ENCODE measurements at places on chromosomes 13 and 19.

DNA sequence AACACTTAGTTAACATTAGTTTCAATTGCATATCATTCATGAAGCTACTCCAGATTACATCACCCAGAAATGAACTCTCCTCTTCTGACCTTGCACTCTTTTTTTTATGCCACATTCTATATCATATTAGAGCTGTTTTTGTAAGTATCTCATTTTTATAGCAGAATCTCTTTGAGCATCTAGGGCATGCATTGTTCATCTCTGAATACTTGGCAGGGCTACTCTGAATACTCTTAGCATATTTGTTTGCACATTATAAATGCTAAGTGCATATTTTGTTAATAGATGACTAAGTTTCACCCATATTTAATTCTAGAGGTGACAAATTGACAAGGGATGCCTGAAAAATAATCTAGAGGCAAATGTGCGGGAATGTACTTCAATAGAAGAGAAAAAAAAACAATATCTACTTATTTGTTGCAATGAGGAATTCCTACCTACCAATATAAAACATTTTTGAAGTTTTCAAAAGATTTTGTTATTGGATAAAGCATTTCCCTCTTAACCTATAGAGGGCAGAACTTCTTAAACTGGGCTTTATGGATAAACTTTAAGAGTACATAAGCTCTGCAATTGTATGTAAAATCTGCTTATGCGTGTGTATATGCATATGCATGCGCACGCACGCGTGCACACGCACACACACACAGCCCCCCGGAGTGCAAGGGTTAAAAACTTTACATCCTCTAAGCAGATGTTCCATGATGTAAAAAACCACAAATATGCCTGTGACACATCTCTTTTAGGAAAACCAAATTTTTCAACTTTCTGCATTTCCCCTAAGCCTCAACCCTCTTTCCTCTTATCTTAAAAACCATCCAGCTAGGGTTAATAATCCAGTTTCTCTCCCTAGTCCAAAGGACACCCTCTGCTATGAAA lies 73.0 kb upstream of the OXGR1 start:
- DNase-seq: no peak

GRCh38 chr13:112270951-112271350 lies 105.2 kb upstream of the SPACA7 start:
- no peak for DNase-seq

- DNase-seq: no peak
Measured at GRCh38 chr13:39955560-39955959, 300.1 kb downstream of the COG6 start.

- no peak for DNase-seq
Measured at GRCh38 chr13:73825143-73825542, 309.1 kb downstream of the KLF12 start.

GRCh38 chr13:49409008-49409407 lies 34.9 kb downstream of the CAB39L start:
- DNase-seq: no peak

DNA sequence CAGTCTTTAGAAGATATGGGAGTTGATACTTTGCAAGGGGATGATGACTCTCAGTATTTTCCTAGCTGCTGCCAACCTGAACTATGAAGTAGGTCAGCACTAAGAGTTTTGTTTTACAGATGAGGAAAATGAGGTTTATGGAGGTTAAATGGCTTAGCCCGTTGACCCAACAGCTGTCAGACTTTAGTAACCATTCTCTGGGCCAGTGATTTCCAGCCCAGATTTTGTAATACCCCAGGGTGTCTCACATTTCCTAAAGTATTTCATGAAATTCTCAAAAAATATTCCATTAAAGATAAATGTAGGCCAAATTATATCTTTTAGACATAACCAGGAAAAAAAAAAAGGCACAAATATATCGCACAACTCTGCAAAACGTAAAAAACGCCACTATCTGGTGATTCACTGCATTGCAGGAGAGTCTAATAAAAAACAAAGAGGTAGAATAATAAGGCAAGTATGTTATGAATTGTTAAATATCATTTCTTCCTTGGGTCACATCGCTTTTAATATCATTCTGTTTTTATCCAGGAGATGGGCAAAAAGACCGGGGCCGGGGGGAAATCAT lies 112.5 kb downstream of the DACH1 start:
- no peak for DNase-seq

DNA sequence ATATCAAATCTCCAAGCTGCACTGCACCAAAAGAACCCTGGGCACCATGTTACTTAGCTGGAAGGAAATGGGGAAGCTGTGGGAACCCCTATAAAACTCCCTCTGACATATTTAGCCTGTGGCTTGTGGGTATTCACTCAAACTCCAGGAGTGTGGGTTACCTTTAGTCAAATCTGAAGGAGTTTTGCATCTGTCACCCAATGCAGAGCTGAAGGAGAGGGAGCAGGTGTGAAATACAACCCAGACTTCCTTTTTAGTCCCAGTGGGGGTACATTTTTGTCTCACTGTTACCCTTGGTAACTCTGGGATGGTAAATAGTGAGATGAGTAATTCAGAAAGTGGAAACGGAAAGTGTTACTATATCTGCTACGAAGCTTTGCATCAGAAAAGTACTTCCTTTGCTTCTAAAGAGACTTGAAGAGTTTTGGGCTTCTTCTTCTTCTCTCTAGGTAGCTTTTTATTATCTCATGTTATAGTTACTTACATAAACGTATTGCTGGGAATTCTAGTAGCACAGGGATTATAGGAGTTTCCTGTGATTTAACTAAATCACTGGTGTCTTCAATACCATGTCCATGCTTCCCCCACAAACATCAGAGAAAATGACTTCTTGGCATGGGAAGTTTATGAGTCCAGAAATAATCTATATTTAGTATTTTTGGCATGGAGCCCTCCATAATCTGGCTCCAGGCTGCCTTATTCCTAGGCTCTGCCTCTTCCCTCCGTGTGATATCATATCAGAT lies 105.9 kb downstream of the AKAP11 start:
- no peak for DNase-seq

- peak; percentile 80 for DNase-seq
Measured at GRCh38 chr19:50330365-50331078, 1.3 kb upstream of the KCNC3 start.

DNA sequence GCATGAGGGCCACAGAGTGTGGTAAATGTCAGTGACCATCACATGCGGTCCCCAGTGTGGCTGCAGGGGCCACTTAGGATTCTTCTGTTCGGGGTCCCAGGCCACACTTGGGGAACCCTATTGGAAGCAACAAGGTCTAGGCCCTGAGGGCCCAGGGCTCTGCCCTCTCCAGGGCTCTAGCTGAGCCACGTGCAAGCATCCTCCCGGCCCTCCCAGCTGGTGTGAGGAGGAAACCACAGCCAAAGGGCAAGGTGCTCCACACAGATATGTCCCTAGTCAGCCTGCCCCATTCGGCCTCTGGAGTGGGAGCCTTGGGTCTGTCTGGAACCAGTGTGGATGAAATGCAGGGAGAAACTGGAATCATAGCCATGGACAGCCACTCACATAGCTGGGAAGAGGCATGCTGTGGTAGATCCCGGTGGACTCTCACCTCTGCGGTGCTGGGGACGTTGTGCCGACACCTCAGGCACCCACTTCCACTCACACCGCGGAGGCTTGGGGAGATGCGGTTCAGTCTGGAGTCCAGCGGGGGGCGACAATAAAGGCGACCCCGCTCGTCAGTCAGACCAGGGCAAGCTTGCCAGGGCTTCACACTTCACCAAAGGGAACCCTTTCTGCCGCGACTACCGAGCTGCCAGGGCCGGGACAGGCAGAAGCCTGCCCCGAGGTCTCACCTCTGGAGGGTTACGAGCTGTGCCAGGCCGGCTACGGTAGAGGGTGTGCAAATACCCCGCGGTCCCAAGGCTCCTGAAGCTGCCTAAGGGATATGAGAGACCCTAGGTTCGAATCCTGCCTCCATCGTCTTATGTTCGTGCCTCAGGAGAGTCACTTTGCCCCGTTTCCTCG lies 4.3 kb upstream of the ZNF497 start:
- no peak for DNase-seq

GRCh38 chr19:50838239-50838638 lies 4.9 kb upstream of the KLK15 start:
- no peak for DNase-seq

- no peak for DNase-seq
Measured at GRCh38 chr13:44619651-44620050, 43.5 kb upstream of the TSC22D1 start.

DNA sequence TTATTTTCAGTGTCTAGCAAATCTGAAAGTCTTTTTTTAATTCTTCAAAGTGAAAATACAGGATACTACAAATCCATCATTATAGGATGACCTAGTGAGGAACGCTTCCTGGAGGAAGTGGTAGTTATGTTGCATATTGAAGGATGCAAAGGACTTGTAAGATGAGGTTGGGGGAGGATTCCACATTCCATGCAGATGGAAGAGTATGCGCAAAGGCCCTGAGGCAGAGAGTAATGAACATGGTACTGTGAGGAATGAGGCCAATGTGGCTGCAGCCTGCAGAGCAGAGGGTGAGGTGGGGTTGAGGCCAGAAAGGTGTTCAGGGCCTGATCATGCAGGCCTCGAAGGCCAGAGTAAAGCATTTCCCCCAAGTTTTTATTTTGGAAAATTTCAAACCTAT lies 202.8 kb downstream of the MTUS2 start:
- DNase-seq: no peak

All from GM12891 (cell line).